ENCODE measurements at places on chromosomes 3 and 15.

DNA sequence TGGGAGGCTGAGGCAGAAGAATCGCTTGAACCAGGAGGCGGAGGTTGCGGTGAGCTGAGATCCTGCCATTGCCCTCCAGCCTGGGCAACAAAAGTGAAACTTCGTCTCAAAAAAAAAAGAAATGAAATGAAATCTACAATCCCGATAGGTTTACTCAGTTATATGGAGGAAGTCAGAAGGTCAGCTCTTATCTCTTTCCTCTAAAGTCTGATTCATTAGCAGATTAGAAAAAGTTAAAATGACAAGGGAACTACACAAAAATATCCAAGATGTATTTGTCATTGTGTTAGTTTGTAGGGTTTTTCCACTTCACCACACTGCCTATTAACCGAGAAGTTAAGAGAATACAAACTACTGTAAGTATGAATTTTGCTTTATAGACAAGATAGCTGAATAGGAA, 420.6 kb downstream of the SHQ1 start:
- no peak for DNase-seq

DNA sequence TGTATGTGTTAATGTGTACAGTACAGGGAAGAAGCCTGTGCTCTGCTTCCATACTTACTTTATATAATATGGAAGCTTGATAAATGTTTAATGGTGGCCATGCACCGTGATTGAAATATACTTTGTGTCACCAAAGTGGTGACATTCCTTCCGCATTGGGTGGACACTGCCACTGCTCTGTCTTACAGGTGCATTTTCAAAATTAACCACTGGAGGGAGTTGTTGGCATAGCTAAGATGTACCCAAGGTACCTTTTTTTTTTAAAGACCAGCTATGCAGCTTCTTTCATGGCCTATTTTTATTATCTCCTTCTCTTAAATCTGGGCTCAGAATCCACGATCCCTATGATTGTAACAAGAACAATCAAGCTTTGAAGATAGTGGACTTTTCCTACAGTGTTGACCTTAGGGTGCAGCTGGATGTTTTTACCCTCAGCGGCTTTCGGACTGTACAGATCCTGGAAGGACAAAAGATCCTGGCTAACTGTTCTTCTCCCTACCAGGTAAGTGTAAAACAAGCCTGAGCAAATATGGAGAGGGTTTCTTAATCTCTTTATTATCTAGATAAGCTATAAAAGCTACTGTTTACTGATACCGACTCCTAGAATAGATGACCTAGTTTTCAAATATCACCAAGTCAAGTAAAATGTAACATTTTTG, 21.6 kb upstream of the PAK6 start:
- no peak for DNase-seq

GRCh38 chr3:48015431-48016180, 610 bp downstream of the MAP4 start:
- no peak for DNase-seq

DNA sequence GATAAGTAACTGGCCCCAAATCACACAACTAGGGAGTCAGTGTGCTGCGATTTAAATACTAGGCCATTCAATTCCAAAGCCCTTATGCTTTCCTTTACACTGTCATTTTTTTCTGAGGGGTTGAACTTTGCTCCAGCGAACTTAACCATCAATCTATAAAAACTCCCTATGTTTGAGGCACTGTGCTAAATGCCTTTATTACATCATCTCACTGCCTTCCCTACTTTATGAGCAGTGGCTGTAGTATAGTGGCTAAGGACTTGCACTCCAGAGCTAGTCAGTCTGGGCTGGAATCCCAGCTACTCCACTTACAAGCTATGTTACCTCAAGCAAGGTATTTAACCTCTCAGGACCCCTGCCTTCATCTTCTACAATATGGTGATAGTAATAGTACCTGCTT, 26.9 kb upstream of the WDR72 start:
- DNase-seq, result no peak

DNA sequence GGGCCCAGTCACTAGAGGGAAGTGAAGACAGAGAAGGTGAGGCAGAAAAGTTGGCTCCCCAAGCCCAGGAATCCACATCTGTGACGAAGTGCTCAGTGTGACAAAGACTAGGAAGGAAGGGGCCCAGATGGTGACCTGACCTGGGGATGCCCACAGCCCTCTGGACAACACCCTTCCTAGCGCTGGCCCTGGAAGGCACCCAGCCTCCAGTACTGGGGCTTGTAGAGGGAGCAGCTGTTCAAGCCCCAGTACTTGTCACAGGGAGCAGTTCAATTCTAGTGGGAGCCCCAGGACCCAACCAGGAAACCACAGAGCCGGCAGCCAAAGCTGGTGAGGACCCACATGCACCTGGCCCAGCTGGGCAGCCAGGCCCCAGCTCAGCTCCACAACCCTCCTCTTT, 190.8 kb downstream of the XXYLT1 start:
- DNase-seq, result no peak

GRCh38 chr3:107913701-107914100, 177.1 kb downstream of the CD47 start:
- DNase-seq, result no peak

GRCh38 chr3:88713233-88713691, 394.2 kb upstream of the EPHA3 start:
- DNase-seq, result no peak

GRCh38 chr3:132536442-132537153, 60.5 kb upstream of the ACKR4 start:
- DNase-seq, result no peak

- no peak for DNase-seq
These were observed 790 bp downstream of the LAMP3 start for GRCh38 chr3:183161552-183162336.

- DNase-seq, result no peak
These were observed 17.6 kb upstream of the SLC41A3 start for GRCh38 chr3:126101521-126101982.

- no peak for DNase-seq
These were observed 24.3 kb upstream of the IL12A start for GRCh38 chr3:159964166-159964973.

DNA sequence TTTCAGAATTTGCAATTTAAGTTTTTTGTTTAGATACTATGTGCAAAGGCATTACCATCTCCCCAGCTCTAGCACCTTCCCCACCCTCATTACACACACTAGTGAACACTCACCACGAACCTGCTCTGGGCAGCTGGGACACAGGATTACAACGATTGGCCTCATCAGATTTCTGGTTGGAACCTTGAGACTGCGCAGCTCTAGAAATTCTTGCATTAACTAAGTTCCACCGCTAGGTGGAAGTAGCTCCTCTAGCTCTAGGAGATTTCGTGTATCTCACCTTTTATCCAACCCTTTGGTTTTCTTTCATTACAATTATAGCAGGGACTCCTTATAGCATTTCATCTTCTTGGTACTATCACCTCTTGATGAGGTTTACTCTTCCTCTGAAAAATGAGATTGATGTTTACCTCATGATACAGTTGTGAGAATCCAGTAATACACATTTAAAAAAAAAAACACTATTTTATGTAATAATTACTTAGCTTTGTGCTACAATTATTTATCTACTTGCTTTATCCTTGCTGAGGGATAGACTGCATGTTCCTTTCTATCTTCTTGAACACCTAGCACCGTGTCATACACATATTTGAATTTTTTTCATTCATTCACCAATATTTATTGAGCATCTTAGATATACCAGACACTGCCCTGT, 28.7 kb upstream of the PLOD2 start:
- DNase-seq, result no peak

DNA sequence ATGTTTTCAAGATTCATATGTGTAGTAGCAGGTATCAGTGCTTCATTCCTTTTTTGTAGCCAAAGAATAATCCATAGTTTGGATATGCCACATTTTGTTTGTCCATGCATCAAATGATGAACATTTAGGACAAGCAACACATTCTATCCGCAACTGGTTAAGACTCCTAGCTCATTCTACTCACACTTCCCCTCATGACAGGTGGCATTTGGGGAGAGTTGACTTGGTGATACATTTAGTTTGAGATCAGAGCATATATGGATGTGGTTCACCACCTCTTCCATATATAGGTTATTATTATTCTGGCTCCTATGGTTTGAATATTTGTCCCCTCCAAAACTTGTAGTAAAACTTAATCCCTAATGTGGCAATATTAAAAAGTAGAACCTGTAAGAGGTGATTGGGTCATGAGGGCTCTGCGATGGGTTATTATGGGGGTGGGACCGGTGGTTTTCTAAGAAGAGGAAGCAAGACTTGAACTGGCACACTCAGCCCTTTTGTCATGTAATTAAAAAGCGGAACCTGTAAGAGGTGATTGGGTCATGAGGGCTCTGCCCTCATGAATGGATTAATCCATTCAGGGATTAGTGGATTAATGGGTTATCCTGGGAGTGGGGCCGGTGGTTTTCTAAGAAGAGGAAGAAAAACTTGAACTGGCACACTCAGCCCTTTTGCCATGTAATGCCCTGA, 75.3 kb upstream of the HRH1 start:
- no peak for DNase-seq

DNA sequence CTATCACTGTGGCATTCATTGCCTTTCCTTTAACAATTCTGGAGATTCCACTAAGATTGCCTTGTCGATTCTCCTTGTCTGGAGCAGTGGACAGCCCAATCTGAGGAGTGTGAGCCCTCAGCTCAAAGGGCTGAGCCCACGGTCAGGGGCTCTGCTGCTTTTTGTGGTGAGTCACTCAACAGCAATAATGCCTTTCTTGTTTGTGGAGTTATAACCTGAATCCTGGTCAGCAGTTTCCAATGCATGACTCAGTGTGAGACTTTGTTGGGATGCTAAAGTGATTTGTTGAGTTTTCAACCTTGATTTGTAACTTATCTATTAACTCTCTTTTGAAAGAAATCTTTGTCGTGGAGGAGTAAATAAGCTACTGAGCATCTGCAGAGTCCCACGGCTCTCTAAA, 183.5 kb downstream of the TJP1 start:
- no peak for DNase-seq

GRCh38 chr15:100170291-100171210, 171.2 kb downstream of the ADAMTS17 start:
- DNase-seq, result no peak

GRCh38 chr3:195095704-195096036, 175.3 kb downstream of the XXYLT1 start:
- DNase-seq, result no peak

DNA sequence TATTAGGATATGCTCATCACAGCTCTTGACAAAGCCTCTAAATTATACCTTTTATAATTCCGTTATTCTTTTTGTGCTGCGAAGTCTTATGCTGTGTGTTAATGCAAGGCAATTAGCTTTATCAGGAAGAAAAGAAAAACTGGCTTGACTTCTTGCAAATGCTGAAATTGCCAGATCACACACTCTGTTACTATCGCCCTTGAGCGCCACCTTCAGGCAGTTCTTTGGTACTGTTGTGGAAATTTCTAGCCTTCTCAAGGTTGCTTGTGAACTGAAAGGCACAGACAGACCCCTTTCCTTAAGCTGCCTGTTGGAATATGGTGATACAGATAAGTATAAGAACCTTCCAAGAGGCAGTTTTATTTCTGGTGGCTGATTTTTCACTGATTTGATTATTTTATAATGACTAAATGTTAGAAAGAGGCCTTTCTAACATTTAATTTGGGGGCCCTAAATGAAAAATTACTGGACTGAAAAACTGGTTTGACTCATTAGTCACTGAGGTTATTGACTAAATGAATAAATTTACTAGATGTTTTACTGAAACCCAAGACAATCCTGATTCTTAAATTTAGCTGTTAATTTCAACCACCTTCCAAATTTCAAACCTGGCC, 126.2 kb upstream of the RASGRP1 start:
- peak; percentile 51 for DNase-seq

- no peak for DNase-seq
These were observed 172.7 kb downstream of the ZBTB20 start for GRCh38 chr3:114974387-114974786.

- no peak for DNase-seq
These were observed 166.5 kb upstream of the NECTIN3 start for GRCh38 chr3:110905121-110905520.

DNA sequence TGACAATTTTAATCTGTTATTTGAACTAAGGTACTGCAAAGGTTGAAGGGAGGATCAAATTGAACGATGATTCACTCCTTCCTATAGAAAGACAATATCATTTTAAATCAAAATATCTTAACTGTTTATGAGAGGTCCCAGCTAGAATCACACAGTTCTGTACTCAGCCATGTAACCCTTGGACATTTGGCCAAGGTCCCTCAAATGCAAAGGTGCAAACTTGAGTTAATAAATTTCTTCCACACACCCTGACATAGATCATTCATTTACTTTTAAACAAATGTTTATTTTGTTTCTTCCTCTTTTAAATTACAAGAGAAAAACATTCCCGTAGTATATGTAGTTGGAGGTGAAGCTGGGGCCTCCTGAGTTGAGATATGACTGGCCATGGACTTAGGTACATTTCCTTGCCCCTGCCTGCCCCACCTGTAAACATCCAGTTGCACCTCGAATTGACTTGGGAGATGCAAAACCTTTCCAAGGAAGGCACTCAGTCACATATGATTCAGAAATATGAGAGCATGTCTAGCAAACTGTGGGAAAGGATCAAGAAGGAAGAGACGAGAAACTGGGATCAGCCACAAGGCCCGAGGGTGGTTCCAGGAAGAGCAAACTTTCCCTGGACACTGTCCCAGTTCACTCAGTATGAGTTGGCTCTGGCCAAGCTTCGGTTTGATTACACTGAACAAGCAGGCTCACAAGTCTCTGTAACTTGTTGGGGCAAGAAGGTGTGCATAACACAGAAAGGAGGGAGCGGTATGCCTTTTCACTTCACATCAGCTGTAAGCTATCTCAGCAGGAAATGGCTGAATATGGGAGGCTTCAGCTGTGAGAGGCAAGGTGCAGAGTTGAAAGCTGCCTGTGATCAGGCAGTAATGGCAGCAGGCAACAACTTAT, 6.7 kb downstream of the TNFSF10 start:
- DNase-seq, result peak; percentile 69

All from tibial artery (tissue), 4 donors.